Activated T-cell treated with anti-CD3 and anti-CD28 coated beads, Interleukin-2, amount 50 U/mL, for 72 hours (primary cell): ENCODE measurements at places on chromosomes 12 and 14.

DNA sequence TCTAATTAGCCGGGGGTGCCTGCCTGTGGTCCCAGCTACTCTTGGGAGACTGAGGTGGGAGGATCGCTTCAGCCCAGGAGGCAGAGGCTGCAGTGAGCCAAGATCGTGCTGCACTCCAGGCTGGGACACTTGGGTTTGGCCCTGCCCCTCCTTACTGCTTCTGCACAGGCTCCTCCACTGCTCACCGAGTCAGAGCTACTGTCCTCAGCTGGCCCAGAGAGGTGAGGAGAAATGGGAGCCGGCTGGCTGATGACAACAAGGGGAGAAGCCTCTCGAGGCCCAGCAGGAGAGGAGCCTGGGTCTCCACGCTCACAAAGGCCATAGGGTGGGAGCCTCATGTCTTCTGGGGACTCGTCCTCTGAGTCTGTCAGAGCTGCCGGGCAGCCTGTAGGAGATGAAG, 13.7 kb downstream of the CALCOCO1 start:
- no peak for DNase-seq

GRCh38 chr14:51682411-51682810, 30.7 kb downstream of the FRMD6 start:
- DNase-seq = no peak

- peak; percentile 94 for DNase-seq
Measured at GRCh38 chr14:31420319-31421111, at the start of gene HEATR5A. HEATR5A (minus strand) TSS chr14:31420550; CDS start chr14:31402975, 17,575 bp downstream.

DNA sequence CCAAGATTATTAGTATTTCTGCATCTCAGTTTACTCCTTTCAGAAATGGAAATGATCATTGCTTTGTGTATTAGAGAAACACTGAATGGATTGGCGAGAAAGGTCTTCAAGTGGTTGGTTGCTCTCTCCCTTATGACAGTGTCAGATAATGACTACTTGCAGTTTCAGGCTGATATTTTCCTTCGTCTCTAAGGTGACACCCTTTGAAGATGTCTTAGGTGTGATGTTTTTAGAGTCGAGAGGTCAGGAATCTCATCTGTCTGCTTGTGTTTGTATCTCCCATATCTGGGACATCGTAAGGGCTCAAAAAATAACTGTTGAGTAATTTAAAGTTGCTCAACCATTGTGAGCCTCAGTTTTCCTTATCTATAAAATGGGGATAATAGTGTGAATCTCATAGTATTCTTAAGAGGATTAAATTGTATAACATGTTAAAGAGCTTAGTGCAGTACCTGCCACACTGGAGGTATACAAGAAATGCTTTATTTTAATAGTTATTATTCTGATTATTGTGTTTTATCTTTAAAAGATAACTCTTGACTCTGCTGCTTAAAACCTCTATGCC, 40.1 kb downstream of the NPAS3 start:
- no peak for DNase-seq

DNA sequence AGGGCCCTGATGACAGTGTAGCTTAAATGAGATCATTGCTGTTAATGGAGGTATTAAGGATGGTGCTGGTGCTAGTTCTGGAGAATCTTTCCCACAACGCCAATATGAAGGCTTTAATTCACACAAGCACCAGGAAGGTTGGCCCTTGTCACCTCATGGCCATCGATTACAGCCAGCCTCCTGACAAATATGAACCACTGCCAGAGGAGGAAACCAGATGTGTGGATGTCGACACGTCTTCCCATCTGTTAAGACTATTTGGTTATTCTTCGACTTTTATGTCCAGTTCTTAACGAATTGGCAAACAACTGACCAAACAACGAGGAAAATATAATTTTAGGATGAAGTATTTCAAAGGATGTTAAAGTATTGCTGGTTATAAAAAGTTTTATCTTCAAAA, 79.5 kb downstream of the PIK3C2G start:
- no peak for DNase-seq

- no peak for DNase-seq
Measured at GRCh38 chr14:95518045-95518751, 1.7 kb upstream of the SYNE3 start.

GRCh38 chr14:29868000-29868399, 59.6 kb downstream of the PRKD1 start:
- no peak for DNase-seq

DNA sequence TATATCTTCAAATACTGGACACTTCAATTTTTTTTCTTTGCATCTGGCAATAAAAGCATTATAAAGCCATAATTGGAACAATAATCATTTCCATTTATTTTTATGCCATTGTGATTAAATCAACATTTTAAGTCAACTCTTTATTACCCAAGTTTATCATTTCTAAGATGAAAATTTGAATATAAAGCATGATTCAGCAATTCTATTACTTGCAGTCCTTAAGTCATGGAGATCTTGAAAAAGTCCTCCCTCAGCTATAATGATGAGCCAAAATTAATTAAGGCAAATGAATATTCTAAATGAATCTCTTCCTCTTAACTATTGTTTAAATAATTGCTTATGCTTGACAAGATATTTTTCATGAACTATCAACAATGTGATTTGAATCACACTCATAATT, 65.7 kb downstream of the LIN7A start:
- DNase-seq = no peak

DNA sequence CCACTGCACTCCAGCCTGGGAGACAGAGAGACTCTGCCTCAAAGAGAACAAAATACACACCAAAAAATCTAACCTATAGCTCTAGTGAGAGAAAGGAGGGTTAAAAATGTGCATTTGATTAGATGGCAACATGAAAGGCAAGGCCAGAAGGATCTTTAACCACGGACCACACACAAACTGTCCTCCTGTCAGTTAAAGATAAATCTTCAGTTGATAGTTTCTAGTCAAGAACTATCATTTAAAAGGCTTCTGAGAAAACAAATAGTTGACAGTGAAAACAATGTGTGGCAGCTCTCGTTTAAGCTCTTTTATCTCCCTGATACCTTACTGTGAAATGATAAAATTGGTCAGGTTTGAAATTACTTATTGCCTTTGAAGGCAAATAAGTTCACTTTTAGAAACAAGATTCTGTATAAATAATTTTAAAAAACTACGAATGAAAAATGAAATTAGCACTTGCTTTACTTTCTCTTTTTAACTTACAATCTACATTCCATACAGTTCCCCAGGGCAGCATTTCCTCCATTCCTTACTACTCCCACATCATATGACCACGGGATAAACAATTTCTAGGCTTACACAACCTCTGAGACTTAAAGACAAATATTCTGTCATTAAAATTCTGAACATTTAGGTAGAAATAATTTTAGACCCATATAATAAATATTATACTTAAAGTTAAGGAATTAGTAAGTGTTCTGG, 71.4 kb upstream of the GNPNAT1 start:
- DNase-seq = no peak

- DNase-seq = no peak
Measured at GRCh38 chr12:82019533-82019932, 260.4 kb upstream of the PPFIA2 start.

GRCh38 chr12:56330936-56331490, 2.8 kb downstream of the PAN2 start:
- no peak for DNase-seq

- no peak for DNase-seq
Measured at GRCh38 chr12:123286652-123287373, 15.2 kb upstream of the CDK2AP1 start.

DNA sequence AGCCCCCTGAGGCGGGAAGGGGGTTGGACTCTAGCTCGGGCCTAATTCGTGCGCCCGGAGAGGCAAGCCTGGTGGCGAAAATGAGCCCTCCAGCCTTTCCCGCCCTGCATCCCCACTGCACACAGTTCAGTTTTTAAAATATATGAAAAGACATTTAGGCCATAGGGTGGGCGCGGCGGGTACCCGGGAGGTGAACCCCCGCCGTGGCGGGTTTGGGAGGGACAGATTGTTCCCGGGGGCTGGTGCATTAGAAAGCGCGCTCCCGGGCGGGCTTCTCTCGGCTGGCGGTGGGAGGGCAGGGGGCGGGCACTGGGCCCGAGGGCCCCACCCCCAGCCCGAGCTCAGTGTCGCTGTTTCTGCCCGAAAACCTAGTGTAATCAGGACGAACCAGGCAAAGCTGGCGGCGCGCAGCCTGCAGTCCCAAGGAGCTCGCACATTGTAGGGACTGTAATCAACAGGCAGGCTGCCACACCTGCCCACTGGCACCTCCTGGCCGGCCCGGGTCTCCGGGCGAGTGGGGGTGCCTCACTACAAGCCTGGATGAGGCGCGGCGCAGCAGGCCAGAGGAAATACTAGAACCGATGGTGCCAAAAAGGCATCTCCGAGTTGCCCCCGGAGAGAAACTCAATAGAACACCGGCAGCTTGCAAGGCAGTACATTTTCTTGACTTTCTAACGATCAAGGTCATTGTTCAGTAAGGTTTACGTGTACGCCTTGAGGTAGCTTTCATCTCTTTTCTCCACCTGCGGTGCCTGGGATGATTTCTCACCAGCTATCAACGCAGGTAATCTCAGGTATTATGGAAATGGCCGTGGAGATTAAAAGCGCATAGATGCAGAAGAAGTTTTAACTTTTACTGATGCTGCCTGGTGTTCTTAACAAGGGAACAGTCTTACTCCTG, 764 bp upstream of the SPTB start:
- DNase-seq = peak; percentile 69

- no peak for DNase-seq
Measured at GRCh38 chr12:97601934-97602720, 139.5 kb downstream of the RMST start.

DNA sequence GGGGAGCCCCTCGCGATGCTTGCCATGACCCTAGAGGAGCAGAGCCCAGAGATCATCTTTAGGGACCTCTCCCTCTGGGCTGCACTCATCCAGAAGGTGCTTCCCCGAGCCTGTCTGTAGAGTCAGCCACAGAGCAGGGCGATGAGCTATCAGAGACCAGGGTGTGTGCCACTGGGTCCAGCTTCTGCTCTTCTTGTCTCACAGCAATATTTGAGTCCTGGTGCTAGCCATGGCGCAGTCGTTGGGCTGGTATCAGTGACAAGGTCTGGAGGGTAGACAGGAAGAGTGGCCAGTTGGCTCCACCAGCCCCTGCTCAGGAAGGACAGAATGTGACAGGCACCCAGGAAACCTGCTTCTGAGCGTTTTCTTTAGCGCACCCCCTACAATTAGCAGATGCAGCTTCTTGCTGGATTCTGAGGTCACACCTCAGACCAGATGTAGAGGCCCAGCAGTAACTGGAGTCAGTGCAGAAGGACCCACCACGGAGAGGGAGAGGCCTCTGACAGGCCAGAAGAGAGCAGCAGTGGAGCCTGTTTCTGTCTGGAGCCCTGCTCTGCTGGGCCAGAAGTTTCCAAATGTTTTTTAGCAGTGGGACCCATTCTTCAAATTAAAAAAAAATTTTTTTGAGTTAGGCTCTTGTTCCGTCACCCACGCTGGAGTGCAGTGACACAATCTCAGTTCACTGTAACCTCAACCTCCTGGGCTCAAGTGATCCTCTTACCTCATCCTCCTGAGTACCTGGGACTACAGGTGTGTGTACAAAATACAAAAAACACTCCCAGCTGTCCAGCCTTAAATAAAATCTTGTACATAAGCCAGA, 23.7 kb downstream of the ANKRD9 start:
- no peak for DNase-seq

DNA sequence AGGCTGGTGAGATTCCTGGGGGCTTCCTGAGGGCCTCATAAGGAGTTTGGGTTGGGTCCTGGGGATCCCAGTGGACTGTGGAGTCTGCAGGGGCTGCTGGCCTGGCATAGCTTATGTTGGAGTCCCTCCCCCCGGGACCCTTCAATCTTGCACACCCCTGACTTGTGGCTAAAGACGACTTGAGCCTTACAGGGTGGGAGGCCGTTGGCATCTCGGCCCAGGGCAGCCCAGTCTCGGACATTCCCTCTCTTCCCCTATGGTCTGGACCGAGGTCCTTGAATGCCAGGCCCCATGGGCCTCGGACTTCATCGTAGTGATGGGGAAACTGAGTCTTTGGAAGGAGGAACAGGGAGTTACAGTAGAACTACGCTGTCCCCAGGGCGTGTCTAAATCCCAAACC, 12.5 kb downstream of the RTL1 start:
- no peak for DNase-seq

DNA sequence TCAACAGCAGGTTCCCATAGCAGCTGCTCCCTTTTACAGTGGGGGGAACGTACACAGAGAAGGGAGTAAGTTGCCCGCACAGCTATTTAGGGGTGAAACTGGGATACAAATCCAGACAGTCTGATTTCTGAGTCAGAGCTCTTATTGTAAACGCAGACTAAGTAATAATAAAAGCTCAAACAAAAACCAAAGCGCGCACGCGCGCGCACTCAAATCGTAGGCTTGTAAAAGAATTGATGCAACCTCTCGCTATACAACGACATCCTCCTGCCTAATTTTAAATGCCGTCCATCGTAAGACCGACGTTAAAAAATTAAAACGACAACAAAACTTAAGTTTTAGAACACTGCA, 747 bp upstream of the DACT1 start:
- peak; percentile 57 for DNase-seq
